ENCODE measurements at places on chromosomes 13 and 19.
A peak's percentile ranks its signal among the peaks of the same experiment; 100 is the strongest.

- DNase-seq: no peak
Observed at GRCh38 chr13:51113969-51114368, 2.9 kb upstream of the C13orf42 start.

- DNase-seq: no peak
Observed at GRCh38 chr19:14371301-14371821, 9.9 kb upstream of the ADGRE5 start.

- DNase-seq: no peak
Observed at GRCh38 chr13:50099473-50099872, 84.2 kb downstream of the KCNRG start.

- DNase-seq: no peak
Observed at GRCh38 chr19:13350759-13351158, 155.5 kb downstream of the CACNA1A start.

- no peak for DNase-seq
Observed at GRCh38 chr13:46577696-46578589, 25.0 kb downstream of the LRCH1 start.

DNA sequence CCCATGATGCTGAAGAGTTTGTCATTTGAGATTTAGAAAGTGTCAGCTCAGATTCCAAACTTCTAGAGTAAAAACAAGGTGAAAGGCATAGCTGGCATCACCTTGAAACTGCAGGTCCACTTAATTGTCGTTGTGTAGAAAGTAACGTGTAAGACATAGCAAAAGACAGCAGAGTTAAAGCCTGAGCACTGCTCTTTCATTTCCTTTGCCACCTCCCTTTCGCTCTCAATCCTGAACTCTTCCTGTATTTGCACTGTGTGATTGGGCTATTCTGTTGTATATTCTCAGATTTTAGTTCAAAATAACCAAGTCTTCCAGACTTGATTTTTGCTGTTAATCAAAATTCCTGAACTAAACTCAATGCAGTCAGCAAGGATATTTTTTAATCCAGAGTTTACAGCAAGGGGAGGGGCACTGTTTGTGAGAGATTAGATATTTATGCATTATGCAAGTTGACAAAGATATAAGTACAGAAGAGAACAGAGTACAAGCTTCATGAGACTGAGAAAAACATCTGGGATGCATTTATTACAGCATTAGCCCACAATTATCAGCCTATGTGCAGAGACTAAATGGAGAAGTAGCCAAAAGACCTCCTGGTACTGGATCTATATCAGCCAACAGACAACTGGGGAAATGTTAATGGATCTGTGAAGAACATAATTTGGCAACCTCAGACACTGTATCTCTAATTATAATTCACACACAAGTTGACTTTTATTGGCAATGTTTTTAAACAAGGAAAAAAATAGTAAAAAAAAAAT is 328.6 kb downstream of the SUCLA2 start:
- no peak for DNase-seq

DNA sequence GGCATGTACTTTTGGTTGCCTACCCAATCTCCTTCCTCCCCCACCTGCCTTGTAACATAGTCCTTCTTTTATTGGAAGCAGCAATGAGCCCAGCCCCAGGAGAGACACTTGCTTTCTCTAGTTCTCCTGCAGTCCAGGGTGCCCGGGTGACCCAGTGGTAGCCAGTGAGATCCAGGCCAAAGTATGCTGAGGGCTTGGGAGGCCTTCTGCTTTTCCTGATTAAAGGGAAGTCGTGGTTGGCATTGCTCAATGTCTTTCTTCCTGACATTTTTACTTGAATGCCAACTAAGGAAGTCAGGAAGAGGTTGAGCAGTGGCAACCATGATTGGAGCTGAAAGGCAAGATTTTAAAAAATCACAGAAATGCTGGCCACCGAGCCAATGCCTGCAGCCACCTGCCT is 25.7 kb downstream of the CNMD start:
- no peak for DNase-seq

DNA sequence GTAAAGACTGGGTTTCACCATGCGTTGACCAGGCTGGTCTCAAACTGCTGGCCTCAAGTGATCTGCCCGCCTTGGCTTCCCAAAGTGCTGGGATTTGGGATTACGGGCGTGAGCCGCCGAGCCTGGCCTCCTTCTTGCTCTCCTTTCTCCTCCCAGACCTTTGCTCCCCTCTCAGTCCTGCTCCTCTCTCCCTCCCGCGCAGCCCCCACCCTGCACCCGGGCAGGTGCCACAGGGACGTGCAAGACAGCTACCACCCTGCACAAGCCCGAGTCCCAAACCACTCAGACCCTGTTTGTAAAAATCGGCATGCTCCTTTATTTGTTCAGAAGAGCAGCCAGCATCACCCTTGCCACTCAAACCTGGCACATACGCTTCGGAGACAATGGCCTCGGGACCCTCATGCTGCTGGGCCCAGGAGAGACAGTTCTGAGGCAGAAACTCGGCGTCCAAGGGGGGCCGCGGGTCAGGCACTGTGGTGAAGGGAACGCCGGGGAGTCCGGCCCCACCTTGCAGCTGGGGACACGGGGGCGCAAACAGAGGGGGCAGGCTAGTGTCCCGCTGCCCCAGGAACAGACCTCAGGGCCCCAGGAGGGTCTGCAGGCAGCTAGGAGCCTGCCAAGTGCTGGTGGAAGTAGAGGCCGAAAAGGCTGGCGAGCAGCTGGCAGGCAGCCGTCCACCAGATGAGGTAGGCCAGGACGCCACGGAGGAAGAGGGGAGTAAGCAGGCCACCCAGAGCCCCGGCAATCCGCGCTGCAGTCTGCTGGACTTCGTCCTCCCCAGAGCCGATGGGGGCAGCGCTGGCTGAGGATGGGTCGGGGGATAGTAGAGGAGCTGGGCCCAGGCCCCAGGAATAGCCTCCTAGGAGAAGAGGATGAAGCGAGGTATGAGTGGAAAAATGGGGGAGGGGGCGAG is 18.7 kb downstream of the TMEM161A start:
- no peak for DNase-seq

DNA sequence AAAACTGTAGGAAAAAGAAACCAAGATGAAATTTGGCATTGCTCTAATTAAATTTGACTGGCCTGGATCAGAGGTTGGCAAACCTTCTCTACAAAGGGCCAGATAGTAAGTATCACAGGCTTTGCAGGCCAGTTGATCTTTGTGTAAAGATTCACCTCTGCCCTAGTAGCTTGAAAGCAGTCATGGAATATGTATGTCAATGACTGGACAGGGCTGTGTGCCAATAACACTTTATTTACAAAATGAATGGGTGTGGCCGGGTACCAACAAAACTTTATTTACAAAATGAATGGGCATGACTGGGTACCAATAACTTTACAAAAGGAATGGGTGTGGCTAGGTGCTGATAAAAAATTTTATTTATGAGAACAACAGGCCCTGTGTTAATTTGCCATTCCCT is 20.0 kb downstream of the SIN3B start:
- DNase-seq: no peak

DNA sequence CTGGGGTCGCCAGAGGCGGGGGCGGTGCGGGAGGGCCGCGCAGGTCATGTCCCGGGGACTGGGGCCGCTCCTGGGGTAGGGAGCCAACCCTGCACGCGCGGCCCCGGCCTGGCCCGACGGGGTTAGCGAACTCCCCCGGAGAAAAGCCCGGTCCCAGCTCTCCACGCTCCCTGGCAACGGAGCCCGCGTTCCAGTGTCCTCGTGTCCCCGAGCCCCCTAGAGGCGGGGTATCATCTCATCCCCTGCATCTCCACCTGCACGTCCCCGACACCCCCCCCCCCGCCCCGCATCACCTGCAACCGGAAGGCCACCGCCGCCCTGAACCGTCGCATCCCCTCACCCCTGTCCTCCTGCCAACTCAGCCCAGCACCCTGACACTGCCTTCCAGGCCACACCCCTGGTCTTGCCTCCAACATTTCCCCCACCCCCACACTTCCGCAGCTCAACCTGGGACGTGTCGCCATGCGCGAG is 2.7 kb downstream of the WDR88 start:
- DNase-seq: peak; percentile 9

Data from T-helper 9 cell (primary cell).